HT-29 (cell line): ENCODE measurements at places on chromosomes 1 and 21.
A peak's percentile ranks its signal among the peaks of the same experiment; 100 is the strongest.

DNA sequence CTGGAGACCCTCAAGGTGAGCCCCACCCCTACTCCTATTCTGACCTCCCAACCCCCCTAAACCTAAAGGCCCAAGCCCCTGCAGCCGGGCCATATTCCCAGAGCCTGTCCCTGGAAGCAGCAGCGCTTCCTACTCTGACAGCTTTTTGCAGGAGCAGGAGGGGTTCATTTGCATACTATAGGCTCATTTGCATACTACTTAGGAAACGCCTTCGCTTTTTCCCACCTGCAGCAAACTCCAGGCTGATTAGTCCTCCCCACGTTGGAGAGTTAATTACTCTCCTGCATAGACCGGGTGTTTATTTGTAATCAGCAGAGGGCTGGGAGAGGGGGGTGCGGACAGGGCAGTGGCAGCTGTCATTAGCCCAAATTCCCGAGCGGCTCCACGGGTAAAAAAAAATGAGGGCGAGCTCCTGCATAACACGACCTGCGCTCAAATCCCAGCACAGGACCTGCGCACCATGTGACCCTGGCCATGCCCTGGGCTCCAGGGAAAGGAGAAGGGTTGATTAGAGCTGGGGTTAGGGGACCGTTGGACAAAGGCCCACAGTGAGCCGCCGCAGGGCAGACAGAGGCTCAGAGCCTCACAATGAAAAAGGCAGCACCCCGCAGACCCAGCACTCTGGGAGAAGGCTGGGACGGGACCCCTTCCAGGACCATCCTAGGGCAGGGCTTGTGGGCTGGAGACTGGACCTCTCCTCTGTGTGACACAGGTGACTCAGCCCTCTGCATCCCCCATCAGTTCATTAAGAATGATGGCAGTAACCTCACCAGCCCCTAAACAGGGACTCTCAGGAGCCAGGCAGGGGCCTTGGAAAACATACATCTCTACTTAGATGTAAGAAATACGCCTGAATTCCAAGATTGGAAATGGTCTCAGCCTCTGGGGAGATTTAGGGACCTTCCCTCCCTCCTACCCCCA lies 9.9 kb upstream of the C1QA start:
- DNase-seq = no peak

DNA sequence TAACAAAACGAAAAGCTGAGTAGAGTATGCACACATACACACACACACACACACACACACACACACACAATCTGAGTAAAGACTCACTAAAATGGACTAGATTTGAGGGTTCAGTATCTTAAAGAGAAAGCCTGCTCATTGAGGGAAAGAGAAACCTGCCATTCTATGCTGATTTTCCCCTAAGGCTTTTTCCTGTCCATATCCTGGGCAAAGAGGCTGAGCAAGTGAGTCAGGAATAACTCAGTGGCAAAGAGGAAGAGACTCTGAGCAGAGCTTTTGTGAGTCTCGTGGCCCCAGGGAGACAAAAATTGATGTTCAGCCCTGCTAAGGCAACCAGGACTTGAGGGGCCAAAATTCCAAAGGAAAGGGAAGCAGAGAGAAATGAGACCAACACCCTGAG lies 37.3 kb upstream of the RUNX1 start:
- no peak for DNase-seq

DNA sequence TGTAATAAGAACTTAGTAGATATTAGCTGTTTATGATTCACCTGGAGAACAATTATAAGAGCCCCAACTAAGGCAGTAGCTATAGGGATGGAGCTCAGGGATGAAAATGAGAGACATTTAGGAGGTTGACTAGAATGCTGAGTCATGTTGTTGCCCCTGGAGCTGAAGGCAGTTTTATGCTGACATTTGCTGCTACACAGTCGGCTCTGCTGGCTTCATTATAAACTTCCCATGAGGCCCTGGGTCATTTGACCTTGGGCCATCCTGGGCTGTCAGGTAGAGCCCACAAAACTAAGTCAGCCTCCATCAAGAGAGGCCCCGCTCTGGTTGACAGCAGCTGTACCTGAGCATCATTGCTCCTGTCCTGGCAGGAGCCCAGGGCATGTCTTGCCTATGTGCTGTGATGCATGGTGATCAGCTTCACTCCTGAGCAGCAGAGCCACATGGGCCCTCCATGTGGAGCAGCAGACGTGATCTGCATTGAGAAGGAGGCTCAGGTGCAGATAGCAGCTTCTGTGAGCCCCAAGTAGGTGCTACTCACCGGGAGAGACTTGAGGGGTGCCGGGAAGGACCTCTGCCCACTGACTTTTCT lies 112.4 kb downstream of the TBX19 start:
- DNase-seq = no peak

- DNase-seq = peak; percentile 36
Measured at GRCh38 chr1:46130606-46131005, 1.8 kb downstream of the PIK3R3 start.

GRCh38 chr1:202105571-202106339 lies 17.0 kb upstream of the GPR37L1 start:
- DNase-seq = peak; percentile 87

DNA sequence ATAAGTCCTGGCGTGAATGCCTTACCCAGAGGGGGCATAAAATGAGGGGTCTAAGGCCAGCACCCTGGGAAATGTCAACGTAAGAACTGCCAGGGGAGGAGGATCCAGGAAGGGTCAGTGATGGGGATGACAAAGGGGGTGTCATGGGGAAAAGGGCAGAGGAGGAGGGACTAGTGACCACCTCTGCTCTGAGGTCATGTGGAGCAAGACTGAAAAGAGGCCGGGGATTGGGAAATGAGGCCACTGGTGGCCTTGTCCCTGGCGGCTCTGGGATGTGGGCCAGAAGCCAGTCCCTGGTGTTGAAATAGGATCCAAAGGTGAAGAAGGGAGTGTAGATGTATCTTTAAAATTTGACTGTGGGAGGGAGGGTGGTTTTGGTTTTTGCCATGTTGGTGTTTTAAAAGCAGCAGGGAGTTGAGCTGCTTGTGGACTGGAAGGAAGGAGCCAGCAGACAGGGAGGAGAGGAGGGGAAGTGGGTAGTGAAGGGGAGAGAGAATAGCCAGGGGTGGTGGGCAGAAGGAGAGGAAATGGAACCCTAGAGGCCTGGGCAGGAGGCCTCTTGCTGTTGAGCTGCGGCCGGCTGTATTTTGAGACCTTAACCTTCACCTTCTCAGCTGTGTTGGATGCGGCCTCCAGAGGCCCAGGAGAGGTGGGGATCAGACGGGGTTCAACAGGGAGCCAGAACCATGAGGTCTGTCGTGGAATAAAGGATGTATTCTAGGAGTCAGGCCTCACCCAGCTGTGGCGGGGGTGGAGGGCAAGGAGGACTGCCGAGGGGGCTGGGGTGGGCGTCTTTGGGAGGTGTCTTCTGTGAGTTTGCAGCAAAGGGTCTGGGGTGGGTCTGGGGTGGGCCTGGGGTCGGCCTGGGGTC lies 92.5 kb downstream of the DHRS3 start:
- peak; percentile 16 for DNase-seq

DNA sequence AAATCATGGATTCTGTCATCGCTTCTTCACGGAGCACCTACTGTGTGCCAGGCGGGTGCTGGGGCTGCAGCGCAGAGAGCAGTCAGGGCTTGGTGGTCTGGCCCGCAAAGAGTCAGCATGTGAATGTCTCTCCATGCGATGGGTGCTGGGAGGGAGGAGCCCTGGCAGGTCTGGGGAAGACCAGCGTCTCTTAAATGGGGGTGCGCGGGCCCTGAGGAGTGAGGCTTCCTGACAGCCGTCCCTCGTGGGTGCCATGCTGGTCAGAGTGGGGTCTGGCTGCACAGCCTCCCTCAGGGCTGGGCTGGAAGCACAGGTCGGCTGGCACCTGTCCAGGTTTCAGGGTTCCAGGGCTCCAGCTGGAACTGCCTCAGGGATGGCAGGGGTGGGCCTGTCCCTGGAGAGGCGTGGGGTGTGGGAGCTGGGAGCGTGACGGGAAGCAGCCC lies 18.5 kb downstream of the TP73 start:
- no peak for DNase-seq

DNA sequence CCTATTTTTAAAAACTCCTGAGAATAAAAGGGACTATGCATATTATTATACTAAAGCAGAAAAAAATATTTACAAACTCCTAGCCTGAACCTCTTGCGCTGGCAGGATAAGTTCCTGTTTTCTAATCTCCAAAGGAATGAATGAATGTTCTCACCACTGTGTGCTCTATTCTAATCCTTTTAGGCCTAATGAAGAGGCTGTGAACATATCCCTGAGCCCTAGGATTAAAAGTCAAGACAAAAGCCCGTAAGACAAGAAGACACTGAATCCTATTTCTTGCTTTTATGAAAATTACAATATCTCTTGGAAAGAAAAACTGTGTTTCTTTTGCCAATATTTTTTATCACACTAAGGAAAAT lies 317.5 kb downstream of the HHAT start:
- DNase-seq = no peak

DNA sequence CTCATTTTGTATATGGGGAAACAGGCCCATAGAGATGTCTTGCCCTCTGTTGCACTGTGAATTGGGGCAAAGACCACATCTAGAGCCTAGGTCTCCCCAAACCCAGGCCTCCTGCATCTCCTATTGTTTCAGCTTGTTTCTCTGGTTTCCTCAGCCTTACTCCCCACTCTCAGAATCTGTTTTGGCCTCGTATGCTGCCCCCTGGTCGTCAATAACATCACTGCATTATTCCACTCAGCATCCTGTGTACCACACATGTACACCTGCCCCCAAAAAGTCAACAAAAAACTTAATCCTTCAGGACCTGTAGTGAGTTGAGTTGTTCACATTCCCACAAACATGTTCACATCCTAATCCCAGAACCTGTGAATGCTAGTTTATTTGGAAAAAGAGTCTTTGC lies 184.8 kb downstream of the BRINP2 start:
- peak; percentile 69 for DNase-seq

DNA sequence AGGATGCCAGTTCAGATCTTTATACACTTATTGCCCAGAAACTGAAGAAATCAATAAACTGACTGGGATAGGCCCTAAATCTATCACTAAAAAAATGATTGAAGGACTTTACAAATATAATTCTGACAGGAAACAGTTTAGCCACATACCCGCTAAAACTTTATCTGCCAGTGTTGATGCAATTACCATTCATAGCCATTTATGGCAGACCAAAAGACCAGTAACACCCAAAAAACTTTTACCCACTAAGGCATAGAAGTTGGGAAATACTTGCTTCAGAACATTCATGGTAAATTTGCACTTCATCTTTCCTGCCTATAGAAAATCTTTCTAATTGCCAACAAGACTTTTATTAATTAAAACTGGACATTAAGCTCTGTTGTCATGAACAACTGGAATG lies 15.0 kb upstream of the GPR25 start:
- DNase-seq = no peak

DNA sequence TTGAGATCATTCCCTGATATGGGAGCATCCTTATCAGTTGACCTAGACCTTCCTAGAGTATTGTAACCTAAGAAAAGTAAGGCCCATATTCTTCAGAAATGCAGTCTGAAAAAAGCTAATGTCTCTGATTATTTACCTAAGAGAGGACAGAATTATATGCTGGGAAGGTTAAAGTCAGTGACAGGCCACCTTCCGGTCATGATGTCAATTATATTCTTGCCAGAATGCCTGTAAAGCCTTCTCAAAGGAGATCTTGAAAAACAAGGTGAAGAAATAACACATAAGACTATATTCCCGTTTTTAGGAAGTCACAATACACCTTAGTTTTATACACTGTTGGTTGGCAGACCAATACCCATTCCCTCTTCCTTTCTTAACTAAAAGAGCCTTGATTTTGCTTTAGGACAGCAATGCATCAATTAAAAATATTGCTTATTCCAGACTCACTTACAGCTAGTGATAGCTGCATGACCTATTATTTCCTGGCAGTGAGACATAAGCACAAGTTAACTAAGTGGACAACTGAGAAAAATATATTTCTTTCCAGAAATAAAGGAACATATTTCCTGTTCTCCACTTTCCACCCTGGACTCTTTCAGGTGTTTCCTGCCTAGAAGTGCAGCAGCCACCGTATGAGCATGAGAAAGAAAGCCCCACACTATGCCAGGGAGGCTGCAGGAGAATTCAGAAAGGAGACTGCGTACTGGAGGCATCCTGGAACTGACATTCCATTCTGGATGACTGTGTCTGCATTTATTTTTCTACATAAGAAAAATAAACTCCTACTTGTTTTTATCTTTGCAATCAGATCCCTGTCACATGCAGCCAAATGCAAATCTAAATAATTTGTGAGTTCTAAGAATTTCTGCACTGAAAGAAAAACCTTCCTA lies 332.9 kb upstream of the PTBP2 start:
- no peak for DNase-seq

- DNase-seq = peak; percentile 57
Measured at GRCh38 chr1:94621395-94621794, 79.8 kb upstream of the F3 start.

DNA sequence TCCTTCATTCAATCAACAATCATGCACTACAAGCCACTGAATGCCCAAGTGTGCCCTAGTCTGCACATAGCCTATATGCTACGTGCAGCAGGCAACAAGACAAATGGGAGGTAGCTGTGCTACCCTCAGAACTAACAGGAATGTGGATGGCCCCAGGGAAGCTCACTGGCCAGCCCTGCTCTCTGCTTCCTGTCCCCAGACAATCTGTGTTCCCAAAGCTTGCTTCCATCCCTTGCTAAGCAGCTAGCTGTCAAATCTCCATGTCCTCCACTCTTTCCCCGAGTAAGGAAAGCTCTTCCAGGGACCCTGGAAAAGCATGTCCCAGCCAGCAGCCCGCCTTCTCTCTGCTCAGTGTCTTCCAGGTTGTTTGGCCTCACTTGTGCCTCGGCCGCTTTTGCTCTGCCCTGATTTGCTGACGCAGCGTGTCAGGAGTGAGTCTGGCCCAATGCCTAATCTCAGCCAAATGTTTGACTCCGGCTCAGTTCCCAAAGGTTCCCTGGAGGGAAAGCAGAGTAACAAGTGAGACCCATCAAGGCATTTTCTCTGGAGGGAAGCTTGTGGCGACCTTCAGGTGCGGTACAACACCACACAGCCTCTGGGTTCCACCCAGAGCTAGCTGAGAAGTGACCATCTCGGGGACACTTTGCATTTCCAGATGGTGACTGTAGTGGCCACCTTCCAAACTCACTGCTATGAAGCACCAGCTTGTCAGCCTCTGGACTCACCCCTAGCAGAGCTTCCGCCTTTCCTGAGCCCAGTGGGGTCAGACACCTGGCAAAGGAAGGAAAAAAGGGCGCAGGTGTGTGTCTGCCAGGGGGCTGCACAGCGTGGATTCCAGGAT lies 243.4 kb downstream of the RHOU start:
- DNase-seq = no peak

- peak; percentile 68 for DNase-seq
Measured at GRCh38 chr1:145985502-145986439, 10.6 kb downstream of the TXNIP start.

DNA sequence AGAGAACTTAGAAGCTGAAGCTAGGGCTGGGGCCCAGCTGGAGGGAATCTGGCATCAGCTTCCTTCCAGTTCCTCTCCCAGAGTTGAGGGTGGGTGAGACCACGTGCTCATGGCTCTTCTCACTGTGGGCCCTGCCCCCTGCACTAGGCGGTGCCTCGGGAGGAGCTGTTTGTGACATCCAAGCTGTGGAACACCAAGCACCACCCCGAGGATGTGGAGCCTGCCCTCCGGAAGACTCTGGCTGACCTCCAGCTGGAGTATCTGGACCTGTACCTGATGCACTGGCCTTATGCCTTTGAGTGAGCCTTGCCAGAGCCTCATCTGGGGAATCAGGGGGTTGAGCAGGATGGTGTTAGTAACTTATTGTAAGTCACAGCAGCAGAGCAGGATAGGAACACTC lies 16.1 kb downstream of the AKR1A1 start:
- DNase-seq = peak; percentile 28
